SK-N-SH treated with all-trans-retinoic acid at 6 μM for 48 hours (cell line): ENCODE measurements at places on chromosomes 5 and 9.
A peak's percentile ranks its signal among the peaks of the same experiment; 100 is the strongest.

DNA sequence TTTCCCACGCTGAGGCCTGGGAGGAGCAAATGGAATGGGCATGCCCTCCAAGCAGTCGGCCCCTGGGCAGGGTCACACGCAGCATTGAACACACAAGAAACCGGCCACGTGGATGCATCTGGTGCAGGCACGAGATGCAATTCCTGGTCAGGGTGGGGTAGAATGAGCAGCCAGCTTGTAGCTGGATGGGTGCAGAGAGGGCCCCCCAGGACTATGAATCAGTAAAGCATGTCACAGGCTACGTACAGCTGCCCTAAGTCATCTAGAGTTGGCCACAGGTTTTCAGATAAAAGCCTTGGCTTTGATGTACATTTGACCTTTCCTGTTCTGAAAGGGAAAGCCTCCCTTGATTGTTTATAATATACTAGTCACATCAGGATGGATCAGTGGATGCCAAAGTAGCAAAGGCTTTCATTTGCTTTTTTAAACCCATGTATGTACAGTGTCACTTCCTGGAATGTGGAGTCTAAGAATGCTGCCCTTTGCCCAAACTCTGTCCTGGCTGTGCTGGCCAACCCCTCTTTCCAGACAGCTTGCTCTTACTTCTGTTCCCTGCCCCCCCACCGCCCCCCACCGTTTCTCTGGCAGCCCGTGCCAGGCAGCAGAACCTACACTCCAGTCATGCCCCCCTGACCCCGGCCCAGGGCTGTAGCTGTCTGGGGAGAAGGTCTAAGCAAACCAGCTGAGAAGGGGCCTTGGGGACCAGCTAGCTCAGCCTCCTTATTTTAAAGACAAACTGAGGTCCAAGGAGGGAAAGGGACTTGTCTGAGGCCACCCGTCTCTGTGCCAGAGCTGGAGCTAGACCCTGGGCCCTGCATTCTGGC is 169.2 kb downstream of the HSPA4 start:
- no peak for ATAC-seq

DNA sequence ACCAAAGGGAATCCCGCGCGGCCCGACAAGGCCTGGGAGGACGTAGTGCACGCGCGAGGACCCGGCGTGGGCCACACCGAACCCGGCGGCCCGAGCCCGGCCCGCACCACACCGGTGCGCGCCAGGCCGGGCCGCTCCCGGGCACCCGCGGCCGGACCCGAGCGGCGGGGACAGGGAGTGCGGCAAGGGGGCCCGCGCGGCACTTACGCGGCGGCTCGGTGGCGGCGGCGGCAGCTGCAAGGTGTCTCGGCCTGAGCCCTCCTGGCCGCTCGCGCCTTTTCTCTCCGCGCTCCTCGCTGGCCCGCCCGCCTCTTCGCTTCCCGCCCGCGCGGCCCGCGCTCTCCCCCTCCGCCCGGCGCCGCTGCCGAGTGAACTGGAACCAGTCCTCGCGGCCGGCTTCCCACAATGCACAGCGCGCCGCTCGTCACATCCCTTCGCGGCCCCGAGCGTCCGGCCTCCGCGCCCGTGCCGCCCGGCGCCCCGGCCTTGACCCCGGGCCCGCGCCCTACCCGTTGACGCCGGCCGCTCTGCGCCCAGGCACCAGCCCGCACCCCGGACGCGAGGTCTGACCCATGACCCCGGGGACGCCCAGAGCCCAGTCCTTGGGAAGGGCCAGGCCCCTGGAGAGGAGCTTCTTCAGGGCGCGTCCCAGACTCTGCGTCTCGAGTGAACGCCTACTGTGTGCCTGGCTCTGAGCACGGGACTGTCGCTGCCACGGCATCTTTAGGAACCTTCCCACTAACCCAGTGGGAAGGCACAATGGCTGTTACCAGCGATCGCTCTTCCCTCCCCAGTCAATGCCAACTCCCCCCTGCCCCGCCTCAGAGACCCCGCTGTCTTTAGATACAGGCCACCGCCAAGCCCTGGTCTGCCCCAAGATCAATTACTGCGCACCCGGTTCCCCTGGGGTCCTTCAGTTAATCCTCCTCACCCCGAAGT is at the start of gene MACROH2A1:
TSS of gene MACROH2A1 (minus strand) at position 377 of the 939 bp plus-strand sequence. CDS start 10,138 bp downstream, outside the sequence.
- peak; percentile 94 for ATAC-seq

GRCh38 chr9:131697097-131697496 is 42.8 kb downstream of the RAPGEF1 start:
- ATAC-seq, result peak; percentile 74

- ATAC-seq, result peak; percentile 57
Observed at GRCh38 chr9:69173891-69174615, at the start of gene TJP2. Gene TJP2 (plus strand): TSS chr9:69174277. CDS start chr9:69174373, 96 bp downstream.

DNA sequence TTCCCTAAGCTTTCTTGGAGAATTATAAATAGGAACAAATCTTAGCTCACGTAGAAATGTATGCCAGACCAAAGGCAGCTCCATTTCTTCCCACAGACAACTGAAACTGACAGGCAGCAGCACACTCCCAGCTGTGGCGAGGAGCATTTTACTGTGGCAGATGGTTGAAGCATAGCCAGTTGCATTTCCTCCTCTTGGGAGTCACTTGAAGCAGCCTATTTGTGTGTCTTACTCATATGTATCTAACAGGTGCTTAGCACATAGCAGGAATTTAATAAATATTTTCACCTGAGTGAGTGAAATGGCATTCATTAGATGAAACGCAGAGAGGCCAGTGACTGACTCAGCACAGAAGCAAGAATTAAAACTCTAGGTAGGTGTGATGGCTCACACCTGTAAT is 12.3 kb upstream of the MTMR12 start:
- no peak for ATAC-seq

DNA sequence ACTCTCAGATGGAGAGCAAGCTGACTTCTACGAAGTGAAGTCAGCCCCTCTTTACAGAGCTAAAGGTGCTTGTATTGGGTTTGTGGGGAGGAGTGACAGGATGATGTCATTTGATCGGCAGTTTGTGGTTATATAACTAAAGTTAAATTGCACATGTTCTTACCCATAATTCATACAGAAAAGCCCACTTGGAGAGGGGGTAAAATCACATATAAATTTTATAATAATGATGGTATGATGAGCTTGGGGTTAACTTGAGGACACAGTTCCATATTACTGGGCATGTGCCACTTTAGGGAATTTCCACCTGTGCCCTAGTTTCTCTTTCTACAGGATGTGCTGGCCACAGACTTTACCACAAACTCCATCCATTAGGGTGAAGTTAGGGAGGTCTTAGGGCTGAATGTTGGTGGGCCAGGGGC is 1178.6 kb upstream of the CDH9 start:
- ATAC-seq, result no peak

DNA sequence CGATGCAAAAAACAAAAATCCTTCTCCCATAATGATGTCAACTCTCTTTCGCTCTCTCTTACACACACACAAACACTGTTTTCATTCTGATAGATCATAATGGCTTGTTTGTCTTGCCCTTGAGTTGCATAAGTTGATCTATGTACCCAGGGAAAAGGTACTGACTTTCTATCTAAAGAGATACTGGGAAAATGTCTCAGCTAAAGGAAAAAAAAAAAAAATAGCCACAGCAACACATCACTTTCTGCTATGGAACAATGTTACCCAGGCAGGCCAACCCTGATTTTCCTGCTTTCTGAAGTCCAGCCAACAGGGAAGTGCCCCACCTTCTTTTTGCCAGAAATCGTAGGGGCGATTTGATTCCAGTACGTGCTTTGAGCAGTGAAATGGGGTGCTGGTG is 212.6 kb upstream of the ACTBL2 start:
- no peak for ATAC-seq

DNA sequence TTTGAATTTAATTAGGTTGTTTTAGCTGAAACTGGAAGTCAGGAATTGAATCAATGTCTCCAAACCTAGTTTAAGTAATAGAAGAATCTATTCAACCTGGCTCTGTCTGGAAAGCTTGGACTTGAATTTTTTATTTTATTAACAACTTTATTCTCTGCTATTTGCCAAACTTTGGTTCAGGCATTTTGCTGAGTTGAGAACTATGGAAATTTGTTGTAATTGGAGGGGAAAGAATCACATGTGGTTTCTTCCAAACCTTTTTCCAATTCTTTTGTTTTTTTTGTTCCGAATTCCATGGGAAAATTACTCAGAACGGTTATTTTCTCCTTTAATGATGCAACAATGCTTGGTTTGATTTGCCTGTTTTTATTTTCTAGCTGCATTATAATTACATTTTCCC is 98.2 kb upstream of the RPS23 start:
- no peak for ATAC-seq

DNA sequence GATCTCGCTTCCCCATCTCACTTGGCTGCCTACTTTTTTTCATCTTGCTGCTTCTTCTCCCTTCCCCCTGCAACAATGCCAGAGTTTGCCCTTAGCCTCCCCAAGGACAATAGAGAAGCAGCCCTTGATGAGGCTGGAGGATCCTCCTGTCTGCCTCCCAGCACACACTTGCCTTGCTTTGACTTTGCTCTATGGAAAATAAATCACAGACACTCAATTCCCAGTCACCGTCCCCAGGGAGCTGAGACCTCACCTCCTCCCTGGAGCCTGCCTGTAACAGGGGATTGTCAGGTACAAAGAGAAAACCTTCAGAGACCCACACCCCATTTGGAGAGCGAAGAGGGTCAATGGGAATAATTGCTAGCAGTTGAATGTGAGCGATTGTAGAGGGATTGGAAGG is 242.1 kb upstream of the ZNF462 start:
- ATAC-seq, result no peak

GRCh38 chr5:74148321-74148720 is 492.2 kb downstream of the ENC1 start:
- no peak for ATAC-seq

DNA sequence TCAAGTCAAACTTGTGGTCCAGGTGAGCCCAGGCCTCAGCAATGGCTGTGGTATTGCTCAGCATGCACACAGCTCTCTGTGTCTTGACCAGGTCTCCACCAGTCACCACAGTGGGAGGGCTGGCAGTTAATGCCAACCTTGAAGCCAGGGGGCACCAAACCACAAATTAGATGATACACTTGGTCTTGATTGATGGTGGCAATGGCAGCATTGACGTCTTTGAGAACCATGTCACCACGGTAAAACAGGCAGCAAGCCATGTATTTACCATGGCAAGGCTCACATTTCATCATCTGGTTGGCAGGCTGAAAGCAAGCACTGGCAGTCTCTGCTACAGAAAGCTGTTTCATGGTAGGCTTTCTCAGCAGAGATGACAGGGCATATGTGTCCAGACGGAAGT is 40.0 kb downstream of the NIM1K start:
- peak; percentile 48; the same call in 1 of the 3 replicates for ATAC-seq

GRCh38 chr9:134187110-134187531 is 22.8 kb upstream of the RNU6ATAC start:
- ATAC-seq, result no peak

- ATAC-seq, result no peak
Observed at GRCh38 chr9:82255481-82256176, 267.1 kb downstream of the SPATA31D1 start.

GRCh38 chr5:60357302-60357701 is 342.7 kb downstream of the DEPDC1B start:
- peak; percentile 71 for ATAC-seq

GRCh38 chr5:9774472-9775079 is 144.4 kb upstream of the TAS2R1 start:
- no peak for ATAC-seq

- peak; percentile 98 for ATAC-seq
Observed at GRCh38 chr9:130053504-130054324, at the start of gene GPR107. Gene GPR107 (plus strand): TSS chr9:130053906. CDS start chr9:130053933, 27 bp downstream.

DNA sequence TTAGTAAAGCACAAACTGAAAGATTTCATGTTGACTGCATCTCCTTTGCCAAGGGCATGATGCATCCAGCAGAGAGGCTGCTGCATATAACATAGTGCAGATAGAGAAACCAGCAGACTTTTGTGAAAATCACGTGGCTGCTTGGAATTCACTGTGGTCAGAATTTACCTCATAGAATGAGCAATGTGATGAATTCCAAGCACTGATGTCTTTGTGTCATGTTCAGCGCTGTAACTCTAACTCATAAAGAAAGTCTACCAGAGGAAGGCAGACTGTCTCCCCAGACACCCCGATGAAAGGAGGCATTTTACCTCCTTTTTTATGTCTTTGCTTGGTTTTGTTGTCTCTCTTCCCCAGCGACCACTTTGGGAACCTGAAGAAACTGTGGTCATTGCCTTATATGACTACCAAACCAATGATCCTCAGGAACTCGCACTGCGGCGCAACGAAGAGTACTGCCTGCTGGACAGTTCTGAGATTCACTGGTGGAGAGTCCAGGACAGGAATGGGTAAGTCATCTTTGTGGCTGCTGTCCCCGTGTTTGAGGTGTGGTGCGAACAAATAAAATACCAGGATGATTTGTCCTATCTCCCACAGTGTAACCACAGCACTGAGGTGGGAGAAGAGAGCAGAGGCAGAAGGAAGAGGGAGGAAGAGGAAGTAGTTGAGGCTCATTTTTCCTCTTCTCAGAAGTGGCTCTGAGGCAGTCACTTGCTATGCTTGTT is 42.0 kb downstream of the ITK start:
- ATAC-seq, result peak; percentile 31; the same call in 1 of the 3 replicates

- no peak for ATAC-seq
Observed at GRCh38 chr5:177423671-177424070, 2.8 kb upstream of the GRK6 start.

GRCh38 chr5:72248410-72248981 is 71.5 kb downstream of the MRPS27 start:
- ATAC-seq, result peak; percentile 21

DNA sequence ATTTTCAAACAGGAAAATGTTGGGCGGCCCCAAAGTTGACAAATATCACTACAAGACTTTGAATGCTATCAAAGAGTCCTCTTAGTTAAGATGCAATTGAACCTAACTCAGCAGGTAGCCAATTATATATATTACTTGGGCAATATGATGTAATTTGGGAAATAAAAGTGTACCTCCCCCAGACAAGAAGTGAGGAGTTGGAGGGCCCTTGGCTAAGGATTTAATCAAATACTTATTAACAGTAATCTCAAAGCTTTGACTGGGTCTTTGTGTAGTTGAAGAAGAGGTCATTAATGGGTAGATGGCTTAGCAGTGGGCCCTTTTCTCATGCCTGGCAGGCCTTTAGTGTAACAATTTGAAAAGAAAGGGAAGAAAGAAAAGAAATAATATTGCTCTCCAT is 599.0 kb downstream of the CSNK1G3 start:
- no peak for ATAC-seq

- ATAC-seq, result no peak
Observed at GRCh38 chr5:157047898-157048297, 11.0 kb downstream of the HAVCR1 start.

DNA sequence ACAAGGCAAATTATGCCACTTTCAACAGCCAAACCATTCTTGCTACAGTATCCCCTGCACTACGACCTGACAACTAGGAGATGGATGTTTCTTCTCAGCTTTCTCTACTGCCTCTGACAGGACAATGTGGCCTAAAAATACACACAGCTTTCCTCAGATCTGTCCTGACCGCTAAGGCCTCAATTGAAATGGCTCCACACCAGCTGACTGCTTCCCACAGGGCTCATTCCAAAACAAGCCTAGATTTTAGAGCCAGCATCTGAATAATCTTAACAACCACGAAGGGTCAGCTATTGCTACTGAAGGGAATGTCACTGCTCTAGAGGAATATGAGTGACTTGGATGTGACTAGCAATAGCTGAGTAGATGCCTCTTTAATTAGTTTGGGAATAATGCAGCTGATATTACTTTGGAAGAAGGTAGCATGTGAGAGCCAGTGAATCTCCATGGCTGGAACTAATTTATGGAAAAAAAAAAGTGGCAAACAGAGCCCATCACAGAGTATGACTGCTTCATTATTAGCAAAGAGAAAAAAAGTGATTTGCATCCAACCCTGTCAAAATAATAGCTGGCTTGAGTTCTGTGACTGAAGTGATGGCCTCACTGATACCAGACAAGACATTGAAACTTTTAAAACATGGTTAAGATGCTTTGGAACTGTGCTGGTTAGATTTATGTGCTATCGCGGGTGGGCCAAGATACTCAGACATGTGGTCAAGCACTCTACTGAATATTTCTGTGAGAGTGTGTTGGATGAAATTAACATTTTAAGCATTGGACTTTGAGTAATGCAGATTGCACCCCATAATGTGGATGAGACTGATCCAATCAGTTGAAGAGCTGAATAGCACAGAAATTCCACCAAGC is 450.2 kb downstream of the NR2F1-AS1 start:
- ATAC-seq, result no peak
